ENCODE measurements at places on chromosomes 1 and 21.

GRCh38 chr1:205920861-205921569, 22.2 kb downstream of the SLC26A9 start:
- no peak for DNase-seq

GRCh38 chr21:45011426-45011825, 63.0 kb upstream of the ADARB1 start:
- no peak for DNase-seq

DNA sequence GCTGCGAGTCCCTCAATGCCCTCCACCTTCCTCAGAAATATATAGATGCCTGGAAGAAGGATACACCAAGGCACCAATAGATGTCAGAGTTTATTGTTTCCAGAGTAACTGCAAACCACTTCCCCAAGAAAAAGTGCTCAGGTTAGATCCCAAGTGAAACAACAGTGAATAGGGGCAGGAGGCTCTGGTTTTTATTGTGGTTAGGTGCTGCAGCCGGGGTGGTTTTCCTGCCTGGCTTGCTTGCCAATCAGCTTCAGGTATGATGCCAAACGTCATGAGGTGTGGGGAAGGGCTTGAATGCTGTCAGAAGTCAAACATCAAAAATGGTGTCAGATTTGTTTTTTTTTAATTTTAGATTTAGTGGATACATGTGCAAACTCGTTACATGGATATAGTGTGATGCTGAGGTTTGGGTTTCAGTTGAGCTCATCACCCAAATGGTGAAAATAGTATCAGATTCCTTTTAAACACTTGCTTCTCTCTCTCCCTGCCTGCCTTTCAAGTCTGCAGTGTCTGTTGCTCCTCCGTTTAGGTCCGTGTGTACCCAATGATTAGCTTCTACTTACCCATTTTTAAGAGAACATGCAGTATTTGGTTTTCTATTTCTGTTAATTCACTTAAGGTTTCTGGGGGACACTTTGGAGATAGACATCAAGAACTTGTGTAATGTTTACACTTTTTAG, 1317.0 kb downstream of the MRPL39 start:
- DNase-seq: peak; percentile 4

- no peak for DNase-seq
Observed at GRCh38 chr1:29519788-29520110, 283.4 kb downstream of the PTPRU start.

- DNase-seq: no peak
Observed at GRCh38 chr21:36820176-36821031, 121.5 kb downstream of the SIM2 start.

GRCh38 chr1:40984066-40984465, 4.6 kb downstream of the CTPS1 start:
- DNase-seq: no peak

DNA sequence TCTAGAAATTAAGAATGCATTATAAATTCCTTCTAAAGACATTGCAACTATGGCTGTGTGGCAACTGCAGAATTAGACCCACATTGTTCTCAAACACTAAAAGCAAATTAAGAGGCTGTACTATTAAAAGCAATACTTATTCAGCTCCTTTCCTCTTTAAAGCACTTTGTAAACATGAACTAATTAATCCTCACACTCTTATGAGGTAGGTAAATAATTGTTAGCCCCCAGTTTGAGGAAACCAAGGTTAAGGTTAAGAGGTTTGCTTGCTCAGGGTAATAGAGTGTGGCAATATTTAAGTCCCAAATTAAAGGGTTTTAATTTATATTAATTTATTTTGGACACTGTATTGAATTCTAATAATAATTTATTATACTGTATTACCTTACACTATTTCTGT, 553.8 kb downstream of the LRRIQ3 start:
- DNase-seq: no peak

DNA sequence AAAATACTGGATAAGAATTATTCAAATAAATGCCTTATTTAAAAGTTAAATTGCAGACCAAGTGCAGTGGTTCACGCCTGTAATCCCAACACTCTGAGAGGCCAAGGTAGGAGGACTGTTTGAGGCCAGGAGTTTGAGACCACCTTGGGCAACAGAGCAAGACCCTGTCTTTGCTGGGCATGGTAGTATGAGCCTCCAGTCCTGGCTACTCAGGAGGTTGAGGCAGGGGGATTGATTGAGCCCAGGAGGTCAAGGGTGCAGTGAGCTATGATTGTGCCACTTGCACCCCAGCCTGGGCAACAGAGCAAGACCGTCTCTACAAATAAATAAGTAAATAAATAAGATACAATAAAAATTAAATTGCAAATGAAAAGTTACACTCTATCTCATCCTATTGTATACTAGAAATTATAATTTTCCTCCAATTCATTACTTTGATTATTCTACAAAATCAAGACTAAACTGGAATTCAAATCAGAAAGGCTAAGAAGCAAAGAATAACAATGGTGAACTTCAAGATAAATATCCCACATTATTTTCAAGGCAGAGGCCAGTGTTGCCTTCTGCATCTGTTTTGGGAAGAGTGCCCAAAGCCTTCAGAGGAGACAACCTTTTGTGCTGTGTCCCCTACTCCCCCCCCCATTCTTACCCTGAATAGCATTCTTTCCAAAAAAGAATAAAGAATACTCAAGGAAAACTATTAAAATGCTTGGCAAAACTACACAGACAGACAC, 73.3 kb upstream of the IRF2BP2 start:
- no peak for DNase-seq

DNA sequence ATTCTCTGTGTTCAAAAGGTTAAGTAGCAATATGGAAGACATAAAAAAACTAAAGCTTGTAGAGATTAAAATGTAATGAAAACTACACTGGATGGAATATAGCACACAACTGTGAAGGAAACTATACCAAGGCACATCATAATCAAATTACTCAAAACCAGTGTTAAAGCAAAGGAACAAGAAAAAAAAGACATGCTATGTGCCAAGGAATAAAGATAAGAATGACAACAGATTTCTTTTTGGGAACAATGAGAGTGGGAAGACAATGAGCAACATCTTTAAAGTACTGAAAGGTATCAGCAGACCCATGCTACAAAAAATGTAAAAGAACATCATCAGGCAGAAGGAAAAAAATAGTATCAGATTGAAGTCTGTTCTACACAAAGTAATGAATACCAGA, 157.8 kb downstream of the VPS13D start:
- DNase-seq: no peak

DNA sequence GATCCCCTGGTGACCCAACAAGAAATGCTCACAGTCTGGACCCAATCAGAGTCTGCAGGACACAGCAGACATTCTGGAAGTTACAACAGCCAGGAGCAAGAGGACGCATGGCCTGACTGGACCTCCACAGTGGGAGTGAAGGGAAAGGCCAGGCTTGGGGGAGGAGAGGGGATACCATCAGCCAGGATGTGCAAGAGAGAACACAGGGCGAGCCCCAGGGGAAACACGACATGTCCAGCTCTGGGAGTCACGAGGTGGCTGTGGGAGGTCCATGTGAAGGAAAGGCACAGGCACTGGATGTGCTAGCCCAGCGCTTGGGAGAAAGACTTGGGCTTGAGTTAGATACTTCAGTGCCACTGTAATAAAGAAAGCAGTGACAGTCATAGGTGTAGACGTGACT, 87.3 kb downstream of the HSF2BP start:
- DNase-seq: no peak

- DNase-seq: no peak
Observed at GRCh38 chr21:31686272-31686915, 26.9 kb downstream of the SOD1 start.

GRCh38 chr1:97461782-97462181, 459.1 kb downstream of the DPYD start:
- DNase-seq: no peak

- DNase-seq: no peak
Observed at GRCh38 chr1:46451948-46452930, 37.4 kb upstream of the DMBX1 start.

- no peak for DNase-seq
Observed at GRCh38 chr1:1307261-1307922, 338 bp downstream of the ACAP3 start.

- DNase-seq: no peak
Observed at GRCh38 chr1:241839369-241839979, 8.5 kb upstream of the EXO1 start.

- DNase-seq: no peak
Observed at GRCh38 chr1:231653632-231654031, 27.0 kb downstream of the DISC1 start.

DNA sequence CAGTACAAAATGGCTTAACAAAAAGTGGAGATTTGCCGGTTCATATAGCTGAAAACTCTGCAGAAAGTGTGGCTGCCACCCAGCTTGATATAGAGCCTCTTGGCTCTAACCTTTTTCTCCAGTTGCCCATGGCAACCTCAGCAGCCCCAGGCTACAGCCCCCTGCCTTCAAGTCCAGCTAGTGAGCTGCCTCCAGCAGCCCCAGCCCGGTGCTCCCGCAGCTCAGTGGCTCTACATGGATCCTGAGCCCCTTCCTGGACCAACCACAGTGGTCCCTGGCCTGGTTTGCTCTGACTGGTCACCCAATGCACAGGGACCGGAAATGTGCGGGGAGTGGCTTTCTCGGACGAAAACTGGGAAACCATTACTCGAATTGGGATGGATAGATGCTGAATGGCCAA, 13.3 kb upstream of the ATF3 start:
- no peak for DNase-seq

Data from activated T-cell treated with anti-CD3 and anti-CD28 coated beads for 48 hours (primary cell).